Activated naive CD8-positive, alpha-beta T cell treated with anti-CD3 and anti-CD28 coated beads, Interleukin-2, amount 50 U/mL, for 16 hours (primary cell): ENCODE measurements at places on chromosomes 7 and 10.

DNA sequence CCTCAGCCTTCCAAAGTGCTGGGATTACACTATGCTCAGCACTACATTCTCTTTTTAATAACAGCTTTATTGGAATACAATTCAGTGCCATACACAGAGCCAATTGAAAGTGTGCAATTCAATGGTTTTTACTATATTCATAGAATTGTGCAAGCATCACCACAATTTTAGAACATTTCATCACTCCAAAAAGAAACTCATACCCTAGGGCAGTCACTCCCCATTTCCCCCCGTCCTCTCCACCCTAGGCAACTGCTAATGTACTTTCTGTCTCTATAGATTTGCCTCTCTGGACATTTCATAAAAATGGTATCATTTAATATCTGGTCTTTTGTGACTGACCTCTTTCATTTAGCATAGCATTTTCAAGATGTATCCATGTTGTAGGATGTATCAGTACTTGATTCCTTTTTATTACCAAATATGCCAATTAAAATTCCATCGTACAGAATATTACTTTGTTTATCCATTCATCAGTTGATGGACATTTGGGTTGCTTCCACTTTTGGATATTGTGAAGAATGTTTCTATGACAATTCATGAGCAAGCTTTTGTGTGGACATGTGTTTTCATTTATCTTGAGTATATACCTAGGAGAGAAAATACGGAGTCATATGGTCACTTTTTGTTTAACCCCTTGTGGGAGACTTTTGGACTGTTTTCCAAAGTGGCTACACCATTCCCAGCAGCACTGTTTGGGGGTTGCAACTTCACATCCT, 6.3 kb upstream of the XPNPEP1 start:
- DNase-seq, result no peak

- no peak for DNase-seq
These were observed 134.8 kb downstream of the CREB5 start for GRCh38 chr7:28547115-28547514.

- no peak for DNase-seq
These were observed 272.9 kb upstream of the ZWINT start for GRCh38 chr10:56633876-56634452.

DNA sequence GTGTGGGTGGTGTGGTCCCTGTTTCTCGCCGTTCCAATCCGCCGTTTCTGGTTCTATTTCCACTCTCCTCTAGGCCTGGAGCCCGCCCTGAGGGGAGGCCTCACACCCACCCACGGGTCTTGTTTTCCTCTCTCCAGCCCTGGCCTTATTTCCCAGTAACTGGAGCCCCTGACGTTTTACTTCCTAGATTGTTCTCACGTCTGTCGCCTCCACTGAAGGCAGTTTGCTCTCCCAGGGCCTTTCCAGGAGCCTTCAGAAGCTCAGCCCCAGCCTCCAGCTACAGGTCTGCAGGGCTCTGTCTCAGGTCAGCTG, 30.6 kb downstream of the CFAP46 start:
- DNase-seq, result no peak

GRCh38 chr7:101172005-101172853, 6.9 kb upstream of the VGF start:
- no peak for DNase-seq

DNA sequence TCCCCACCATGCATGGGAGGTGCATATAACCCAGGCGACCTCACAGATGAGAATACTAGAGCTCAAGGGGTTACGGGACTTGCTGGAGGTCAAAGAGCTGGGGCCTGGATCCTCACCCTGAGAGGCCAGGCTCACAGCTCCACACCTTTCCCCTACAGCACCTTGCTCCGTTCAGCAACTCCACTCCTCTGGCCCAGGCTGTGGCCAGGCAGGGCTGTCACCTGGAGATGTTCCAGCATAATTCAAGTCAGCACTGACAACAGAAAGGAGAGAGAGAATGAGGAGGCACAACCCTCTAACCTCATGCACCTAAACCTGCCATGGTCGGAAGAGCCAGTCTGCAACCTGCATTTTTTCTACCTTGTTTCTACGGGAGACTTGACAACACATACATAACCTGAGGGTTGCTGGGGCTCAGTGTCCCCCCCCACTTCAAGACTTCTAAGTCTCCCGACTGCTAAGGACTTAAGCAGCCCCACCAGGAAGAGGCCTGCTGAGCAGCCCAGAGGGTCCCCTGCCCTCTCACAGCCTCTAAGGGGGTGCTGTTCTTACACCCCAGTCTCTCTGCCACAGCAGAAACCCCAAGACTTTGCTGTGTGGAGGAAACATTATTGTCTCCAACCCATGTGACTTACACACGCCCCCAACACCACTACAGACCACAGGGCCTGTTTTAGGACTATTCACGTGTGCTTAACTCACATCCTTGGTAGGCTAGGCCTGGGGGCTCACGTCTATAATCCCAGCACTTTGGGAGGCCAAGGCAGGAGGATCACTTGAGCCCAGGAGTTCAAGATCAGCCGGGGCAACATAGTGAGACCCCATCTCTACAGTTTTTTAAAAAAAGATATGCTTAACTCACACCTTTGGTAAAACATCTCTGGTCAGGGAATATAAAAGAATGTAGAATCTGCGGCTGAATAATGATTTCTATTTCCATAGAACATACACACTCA, 175.6 kb downstream of the FAM107B start:
- no peak for DNase-seq

DNA sequence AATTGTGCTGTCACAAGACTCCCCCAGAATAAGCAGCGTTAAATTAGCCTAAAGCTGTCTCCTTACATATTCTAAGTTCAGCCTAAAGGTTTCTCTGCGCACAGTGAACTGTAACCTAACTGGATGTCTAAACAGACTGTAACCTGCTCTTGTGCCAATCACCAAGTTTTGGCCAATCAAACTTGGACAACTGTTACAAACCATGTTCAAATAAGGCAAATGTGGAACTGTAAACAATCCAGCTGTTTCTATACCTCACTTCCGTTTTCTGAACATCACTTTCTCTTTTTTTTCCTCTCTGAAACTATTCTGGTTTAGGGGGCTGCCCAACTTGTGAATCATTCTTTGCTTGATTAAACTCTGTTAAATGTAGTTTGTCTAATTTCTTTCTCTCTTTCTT, 252.2 kb upstream of the HABP2 start:
- DNase-seq, result no peak

DNA sequence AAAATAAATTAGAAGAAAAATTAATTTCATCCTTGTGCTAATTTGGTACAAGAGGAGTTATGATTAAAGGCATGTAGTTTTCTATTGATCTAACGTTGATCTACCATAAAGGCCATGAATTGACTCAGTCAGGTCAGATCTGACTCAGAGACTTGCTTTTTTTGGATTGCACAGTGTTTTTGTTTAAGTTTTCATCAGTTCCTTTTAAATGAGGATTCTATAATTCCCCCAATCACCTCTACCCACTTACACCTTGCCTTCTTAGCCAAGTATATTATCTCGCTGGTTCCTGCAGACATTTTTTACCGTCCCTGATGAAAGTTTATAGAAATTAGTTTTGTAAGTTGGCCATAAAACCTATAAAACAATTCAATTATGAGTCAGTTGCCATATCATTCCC, 132.4 kb upstream of the PALS2 start:
- DNase-seq, result no peak

GRCh38 chr10:11302181-11302580, 284.5 kb downstream of the CELF2 start:
- DNase-seq, result no peak

DNA sequence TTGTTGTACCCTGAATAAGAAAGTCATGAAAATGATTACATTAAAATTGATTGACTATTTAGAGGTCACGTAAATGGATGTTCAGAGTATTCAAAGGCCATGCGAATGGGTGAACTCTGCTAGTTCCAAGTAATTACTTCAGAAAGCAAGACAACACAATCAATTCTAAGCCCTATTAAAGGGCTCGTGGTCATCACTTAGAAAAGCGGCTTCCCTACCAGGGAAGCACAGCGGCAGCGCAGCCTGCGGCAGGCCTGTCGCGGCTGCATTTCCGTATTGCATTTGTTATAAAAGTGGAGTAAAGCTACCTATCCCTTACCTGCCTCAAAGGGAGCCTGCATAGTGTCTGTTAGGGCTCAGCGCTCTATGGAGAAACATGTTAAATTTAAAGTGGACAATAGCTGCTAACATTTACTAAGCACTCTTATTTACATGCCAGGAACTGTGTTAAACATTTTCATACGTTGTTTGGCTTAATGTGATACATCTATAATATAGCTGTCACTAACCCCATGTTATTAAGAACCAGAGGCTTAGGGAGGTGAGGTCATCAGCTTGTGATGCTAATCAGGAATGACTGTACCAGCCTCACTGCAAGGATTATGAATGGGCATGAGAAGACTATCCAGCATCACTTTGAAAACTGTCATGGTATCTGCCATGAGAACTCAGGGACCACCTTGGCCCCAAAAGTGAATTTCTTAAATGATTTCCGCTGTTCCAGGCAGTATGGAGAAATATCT, 187.5 kb downstream of the CELF2 start:
- DNase-seq, result no peak

DNA sequence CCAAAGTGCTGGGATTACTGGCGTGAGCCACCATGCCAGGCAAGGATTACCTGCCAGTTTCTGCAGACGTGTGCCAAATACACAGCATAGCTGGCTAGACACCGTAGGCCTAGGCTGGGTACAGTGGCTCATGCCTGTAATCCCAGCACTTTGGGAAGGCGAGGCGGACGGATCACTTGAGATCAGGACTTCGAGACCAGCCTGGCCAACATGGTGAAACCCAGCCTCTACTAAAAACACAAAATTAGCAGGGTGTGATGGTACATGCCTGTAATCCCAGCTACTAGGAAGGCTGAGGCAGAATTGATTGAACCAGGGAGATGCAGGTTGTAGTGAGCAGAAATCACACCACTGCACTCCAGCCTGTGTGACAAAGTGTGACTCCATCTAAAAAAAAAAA, 868 bp downstream of the RFC2 start:
- no peak for DNase-seq

DNA sequence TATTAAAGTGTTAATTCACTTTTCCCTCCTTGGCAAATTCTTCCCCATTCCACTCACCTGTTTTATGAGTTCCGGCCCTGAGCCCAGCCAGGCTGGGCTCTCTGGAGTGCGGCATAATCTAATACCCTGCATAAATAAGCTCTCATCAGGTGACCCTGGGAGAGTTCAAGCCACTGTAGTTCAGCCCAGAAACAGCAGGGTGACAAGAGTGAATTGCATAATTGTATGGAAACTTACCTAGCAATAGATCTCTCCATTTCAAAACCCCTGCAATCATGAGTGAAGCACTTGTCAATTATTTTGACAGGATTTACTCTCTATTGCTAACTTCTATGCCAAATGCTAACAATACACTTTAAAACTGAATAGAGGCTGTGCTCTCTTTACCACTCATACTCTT, 94.7 kb downstream of the OSBPL3 start:
- no peak for DNase-seq

DNA sequence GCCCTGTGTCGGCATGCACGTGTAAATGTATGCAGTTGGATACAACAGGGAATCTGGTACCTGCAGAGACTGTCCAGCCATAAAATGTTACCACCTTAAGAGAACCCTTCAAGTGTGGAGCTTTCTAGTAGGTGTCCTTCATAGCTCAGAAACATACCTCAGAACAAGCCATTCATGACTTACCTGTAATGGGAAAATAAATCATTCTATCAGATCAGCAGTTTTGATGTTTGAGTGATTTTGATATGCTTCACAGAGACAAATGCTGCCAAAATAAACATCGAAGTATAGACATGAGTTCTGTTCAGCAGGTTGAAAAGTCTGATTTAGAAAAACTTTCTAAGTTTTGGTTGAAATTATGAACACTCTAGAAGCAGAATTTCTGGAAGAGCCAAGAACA, 33.5 kb upstream of the UMAD1 start:
- no peak for DNase-seq

DNA sequence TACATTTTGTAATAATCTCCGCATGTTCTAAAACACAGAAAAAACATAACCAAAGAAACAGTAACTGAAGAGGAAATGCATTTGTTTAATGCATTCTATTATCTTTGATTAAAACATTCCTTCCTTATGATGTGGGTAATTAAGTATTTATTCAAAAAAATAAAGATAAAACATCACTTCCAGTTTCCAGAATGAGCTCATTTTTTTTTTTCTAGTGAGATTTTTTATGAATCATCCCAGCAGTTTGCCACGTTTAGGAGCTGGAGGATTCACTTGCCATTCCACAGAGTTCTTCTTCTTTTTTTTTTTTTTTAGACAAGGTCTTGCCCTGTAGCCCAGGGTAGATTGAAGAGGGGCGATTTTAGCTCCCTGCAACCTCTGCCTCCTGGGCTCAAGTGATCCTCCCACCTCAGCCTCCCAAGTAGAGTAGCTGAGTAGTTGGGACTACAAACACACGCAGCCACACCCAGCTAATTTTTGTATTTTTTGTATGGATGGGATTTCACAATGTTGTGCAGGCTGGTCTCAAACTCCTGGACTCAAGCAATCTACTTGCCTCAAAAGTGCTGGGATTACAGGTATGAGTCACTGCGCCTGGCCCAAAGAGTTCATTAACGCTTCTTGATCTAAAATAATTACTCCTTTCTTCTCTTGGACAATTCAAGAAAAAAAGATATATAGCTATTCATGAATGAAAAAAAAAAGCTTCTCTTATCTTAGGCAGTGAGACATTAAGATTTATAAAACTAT, 177.3 kb downstream of the DKK1 start:
- no peak for DNase-seq

GRCh38 chr10:16436367-16436757, 448 bp upstream of the PTER start:
- DNase-seq, result no peak
